Tibial artery (tissue), 4 donors: ENCODE measurements at places on chromosomes 1 and 21.

DNA sequence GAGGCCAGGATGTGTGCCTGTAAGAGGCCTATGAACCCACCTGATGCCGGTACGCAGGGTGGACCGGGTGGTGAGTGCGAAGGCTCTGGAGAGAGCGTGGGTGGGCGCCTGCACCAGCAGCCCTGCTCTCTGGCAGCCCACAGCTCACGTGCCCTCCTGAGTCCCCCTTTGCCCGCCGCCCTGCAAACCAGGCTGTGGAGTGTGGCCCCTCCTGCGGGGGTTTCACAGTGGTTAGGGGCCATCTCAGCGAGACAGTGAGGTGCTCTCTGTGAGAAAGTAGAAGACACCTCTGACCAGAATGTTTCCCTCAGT is 22.3 kb downstream of the RHBG start:
- no peak overlapping the region for H3K27ac ChIP-seq
- H3K4me1 ChIP-seq, result no peaks in the 10 kb centered on the region
- no peak for DNase-seq
- no peak overlapping the region for H3K4me3 ChIP-seq
- peaks cover 68% of the 10 kb centered on the region for H3K27me3 ChIP-seq
- H3K36me3 ChIP-seq, result no peaks in the 10 kb centered on the region

GRCh38 chr1:195053478-195053877 is 1554.8 kb downstream of the KCNT2 start:
- no peak overlapping the region for H3K4me3 ChIP-seq
- H3K36me3 ChIP-seq, result no peaks in the 10 kb centered on the region
- no peaks in the 10 kb centered on the region for H3K4me1 ChIP-seq
- H3K27ac ChIP-seq, result no peak overlapping the region

- H3K4me3 ChIP-seq, result no peak overlapping the region
- DNase-seq, result no peak
- H3K27ac ChIP-seq, result no peak overlapping the region
These were observed 2.3 kb downstream of the KRTCAP2 start for GRCh38 chr1:155170806-155171205.

DNA sequence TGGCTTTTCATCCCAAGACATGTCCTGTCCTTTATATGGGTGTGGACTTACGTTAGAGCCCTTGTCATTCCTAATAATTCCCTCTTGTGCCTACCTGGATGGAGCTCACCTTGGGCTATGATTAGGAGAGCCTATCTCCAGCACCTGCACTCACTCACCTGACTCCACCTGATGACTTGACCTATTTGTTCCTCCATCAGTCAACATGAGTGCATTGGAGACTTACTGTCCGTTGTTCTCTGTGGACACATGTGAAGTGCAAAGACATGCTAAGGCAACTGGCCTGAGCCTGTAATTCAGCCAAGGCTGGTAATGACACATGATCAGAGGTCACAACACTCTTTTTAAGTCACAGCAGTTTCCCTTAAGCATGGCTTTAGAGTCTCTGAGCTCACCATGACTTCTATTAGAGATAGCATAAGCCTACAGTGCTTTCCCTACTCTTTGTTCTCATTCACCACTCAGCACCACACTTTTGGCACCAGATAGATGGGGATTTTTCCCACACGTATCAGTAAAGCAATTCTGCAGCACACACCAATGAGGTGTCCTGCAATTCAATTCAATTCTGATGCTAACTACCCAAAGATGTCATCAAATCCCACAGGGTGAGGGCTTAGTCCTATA is 9.4 kb downstream of the KCNE1 start:
- H3K4me1 ChIP-seq, result no peaks in the 10 kb centered on the region
- no peaks in the 10 kb centered on the region for H3K27me3 ChIP-seq
- DNase-seq, result no peak
- H3K4me3 ChIP-seq, result no peak overlapping the region

DNA sequence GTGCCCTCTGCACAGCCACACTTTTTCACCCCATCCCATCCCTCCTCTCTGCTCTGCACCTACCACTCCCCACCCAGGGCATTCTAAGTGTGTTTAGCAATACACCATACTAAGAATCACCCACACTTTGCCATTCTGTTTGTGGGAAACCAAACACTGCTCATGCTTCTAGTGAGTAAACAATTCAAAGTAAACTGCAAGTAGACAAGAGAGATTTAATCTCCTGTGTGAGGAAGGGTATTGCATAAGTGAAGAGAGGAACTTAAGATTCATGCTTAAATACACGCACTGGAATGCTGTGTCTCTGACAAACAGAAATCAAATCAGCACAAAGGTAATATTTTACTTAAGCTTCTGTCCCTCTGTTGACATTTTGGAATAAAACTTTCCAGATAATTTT is 4.8 kb upstream of the EDARADD start:
- H3K36me3 ChIP-seq, result no peaks in the 10 kb centered on the region
- no peak for DNase-seq
- H3K27ac ChIP-seq, result no peak overlapping the region
- H3K4me3 ChIP-seq, result no peak overlapping the region

DNA sequence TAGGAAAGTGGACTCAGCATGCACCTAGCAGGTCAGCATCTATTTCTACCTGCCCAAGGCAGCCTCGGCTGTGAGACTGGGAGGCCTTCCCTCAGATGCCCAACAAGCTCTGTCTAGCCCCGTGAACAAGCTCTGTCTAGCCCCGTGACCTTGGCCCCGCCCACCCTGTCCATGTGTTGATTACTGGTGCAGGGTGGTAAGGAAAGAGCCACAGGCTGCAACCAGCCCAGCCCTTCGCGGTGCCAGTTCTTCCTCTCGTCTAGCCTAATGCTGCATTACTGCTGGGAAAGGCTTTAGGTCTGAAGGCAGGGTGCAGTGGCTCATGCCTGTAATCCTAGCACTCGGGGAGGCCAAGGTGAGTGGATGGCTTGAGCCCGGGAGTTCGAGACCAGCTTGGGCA is 2.2 kb downstream of the GPR153 start:
- no peak overlapping the region for H3K27ac ChIP-seq
- no peak overlapping the region for H3K4me3 ChIP-seq
- peaks cover 21% of the 10 kb centered on the region for H3K4me1 ChIP-seq
- H3K36me3 ChIP-seq, result no peaks in the 10 kb centered on the region

DNA sequence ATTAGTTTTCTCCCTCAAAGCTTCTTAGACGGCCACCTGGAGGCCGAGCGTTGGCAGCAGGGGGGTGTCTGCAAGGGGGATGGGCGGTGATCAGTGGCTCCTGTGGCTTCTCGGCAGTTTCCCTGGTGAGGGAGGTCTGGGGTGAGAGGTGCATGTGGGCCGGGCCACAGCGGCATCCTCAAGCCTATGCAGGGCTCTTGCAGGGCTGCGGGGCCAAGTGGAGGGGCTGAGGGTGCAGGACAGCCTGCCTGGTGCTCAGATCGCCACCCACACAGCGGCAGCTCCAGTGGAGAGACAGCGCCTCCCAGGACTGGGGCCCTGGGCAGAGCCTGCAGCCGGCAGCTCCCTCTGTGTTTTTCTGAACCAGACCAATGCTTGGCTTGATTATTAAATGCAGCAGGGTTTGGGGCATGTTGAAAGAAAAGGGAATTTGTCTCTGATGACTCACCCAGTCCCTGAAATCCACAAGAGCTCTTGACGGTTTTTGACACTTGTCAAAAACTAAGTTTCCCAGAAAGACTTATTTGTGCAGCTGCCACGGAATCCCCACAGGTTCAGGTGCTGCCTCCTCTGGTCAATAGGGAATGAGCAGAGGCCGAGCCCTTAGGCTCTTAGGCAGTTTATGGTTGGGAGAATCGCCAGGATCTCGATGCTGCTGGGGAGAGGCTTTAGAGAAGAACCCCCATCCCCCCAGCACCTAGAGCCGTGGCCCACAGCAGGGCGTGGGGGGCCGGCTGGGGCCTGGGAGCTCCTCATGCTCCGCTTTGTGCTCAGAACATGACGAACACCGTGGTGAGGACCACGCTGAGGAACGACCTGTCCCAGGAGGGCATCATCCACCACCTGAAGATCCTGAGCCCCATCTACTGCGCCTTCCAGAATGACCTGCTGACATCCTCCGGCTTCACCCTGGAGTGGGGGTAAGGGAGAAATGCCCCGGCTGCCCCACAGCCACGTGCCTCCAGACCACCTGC is 54.7 kb downstream of the UMODL1 start:
- DNase-seq, result no peak
- H3K27ac ChIP-seq, result no peak overlapping the region
- H3K4me3 ChIP-seq, result no peak overlapping the region
- no peaks in the 10 kb centered on the region for H3K4me1 ChIP-seq
- H3K27me3 ChIP-seq, result peaks cover 76% of the 10 kb centered on the region
- H3K36me3 ChIP-seq, result no peaks in the 10 kb centered on the region

- DNase-seq, result no peak
- no peak overlapping the region for H3K27ac ChIP-seq
- no peaks in the 10 kb centered on the region for H3K36me3 ChIP-seq
- H3K4me3 ChIP-seq, result no peak overlapping the region
- H3K4me1 ChIP-seq, result no peaks in the 10 kb centered on the region
These were observed 18.7 kb upstream of the KCNN3 start for GRCh38 chr1:154888757-154889156.

- H3K4me3 ChIP-seq, result no peak overlapping the region
- no peaks in the 10 kb centered on the region for H3K4me1 ChIP-seq
- H3K27me3 ChIP-seq, result no peaks in the 10 kb centered on the region
- no peak overlapping the region for H3K27ac ChIP-seq
These were observed 515.0 kb downstream of the COL11A1 start for GRCh38 chr1:102593276-102593675.

DNA sequence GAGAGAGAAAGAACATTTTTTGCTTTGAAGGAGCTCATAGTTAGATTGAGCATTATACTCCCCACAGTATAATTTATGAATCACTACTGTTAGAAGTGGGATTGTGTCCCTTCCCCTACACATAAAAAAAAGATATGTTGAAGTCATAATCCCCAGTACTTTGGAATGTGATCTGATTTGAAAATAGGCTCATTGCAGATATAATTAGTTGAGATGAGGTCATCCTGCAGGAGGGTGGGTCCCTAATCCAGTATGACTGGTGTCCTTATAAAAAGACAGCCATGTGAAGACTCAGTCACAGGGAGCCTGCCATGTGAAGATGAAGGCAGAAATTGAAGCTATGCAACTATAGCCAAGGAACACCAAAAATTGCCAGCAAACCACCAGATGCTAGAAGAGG is 76.4 kb downstream of the TGFB2 start:
- peaks cover 1% of the 10 kb centered on the region for H3K4me1 ChIP-seq
- no peak overlapping the region for H3K4me3 ChIP-seq
- no peak for DNase-seq
